Mesothelial cell of epicardium (in vitro differentiated cells): ENCODE measurements at places on chromosomes 3 and 15. TPM values are rescaled to one million over a fixed set of nuclear protein-coding genes. Genes with fewer than 3 reads are reported as not detected.

DNA sequence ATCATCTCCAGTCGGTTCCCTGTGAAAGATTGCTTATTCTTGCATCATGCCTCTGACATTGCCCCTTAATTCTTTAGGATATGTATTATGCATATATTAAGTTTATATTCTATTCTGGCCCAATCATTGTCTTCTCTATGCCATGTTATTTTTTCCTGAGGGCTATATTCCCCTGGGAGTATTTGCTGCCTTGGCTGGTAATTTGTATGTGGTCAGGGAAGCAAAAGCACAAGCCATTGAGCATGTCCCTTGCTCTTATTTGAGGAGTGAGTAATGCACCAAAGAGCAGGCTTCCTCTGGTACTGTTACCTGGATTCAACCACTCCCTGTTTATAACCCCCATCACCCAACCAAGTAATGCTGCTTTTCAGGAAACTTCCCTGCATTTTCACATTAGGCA, 36.3 kb downstream of the STAC start:
- no peak for DNase-seq
- H3K27ac ChIP-seq = no peak overlapping the region
- H3K4me3 ChIP-seq = no peak overlapping the region
- H3K27me3 ChIP-seq = no peaks in the 10 kb centered on the region
- H3K4me1 ChIP-seq = no peaks in the 10 kb centered on the region
- no peaks in the 10 kb centered on the region for H3K36me3 ChIP-seq

GRCh38 chr3:150168698-150169097, 198.0 kb upstream of the PFN2 start:
- no peak for DNase-seq
- peaks cover 8% of the 10 kb centered on the region for H3K4me1 ChIP-seq
- peaks cover 24% of the 10 kb centered on the region for H3K27me3 ChIP-seq
- no peaks in the 10 kb centered on the region for H3K36me3 ChIP-seq

GRCh38 chr3:183895296-183895695, 10.6 kb upstream of the PARL start:
- H3K4me3 ChIP-seq = no peak overlapping the region
- H3K27me3 ChIP-seq = peaks cover 9% of the 10 kb centered on the region
- no peak for DNase-seq
- no peaks in the 10 kb centered on the region for H3K36me3 ChIP-seq
- no peak overlapping the region for H3K27ac ChIP-seq

- no peaks in the 10 kb centered on the region for H3K36me3 ChIP-seq
- no peak for DNase-seq
- no peaks in the 10 kb centered on the region for H3K27me3 ChIP-seq
Observed at GRCh38 chr15:41560572-41560874, 1.5 kb downstream of the TYRO3 start.

GRCh38 chr15:39497759-39498565, 82.9 kb upstream of the THBS1 start:
- H3K4me3 ChIP-seq = no peak overlapping the region
- H3K27ac ChIP-seq = no peak overlapping the region
- H3K36me3 ChIP-seq = no peaks in the 10 kb centered on the region
- peaks cover 57% of the 10 kb centered on the region for H3K4me1 ChIP-seq
- DNase-seq = no peak

DNA sequence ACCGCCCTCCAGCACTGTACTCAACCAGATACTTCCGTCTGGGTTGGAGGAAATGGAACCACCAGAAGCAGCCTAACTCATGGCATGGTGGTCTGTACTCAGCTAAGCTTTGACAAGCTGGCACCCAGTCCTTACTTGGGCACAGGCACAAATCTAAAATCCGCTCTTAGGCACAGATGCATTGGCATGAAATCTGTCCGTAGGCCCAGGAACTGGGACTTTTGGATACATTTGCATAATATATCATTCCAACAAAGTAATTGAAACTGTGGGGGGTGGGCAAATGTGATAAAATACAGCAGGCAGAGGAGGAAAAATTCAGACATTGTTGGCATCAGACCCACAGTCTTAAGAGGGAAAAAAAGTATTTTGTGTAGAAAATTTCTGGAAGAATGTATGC, 75.4 kb downstream of the C3orf85 start:
- H3K27me3 ChIP-seq = no peaks in the 10 kb centered on the region
- H3K4me1 ChIP-seq = peaks cover 8% of the 10 kb centered on the region
- H3K4me3 ChIP-seq = no peak overlapping the region
- H3K36me3 ChIP-seq = no peaks in the 10 kb centered on the region
- DNase-seq = no peak

Gene DNAH12
- 0.29 to 0.60 TPM (median 0.43 TPM) in 3 replicates for total RNA-seq

GRCh38 chr3:55604402-55604801, 117.3 kb upstream of the WNT5A start:
- H3K27me3 ChIP-seq = peaks cover 55% of the 10 kb centered on the region
- no peak for DNase-seq
- H3K4me3 ChIP-seq = no peak overlapping the region
- H3K4me1 ChIP-seq = peaks cover 10% of the 10 kb centered on the region
- H3K27ac ChIP-seq = no peak overlapping the region

GRCh38 chr3:23776352-23776891, 29.3 kb upstream of the UBE2E1 start:
- peaks cover 1% of the 10 kb centered on the region for H3K27me3 ChIP-seq
- H3K36me3 ChIP-seq = no peaks in the 10 kb centered on the region
- no peaks in the 10 kb centered on the region for H3K4me1 ChIP-seq
- no peak overlapping the region for H3K4me3 ChIP-seq
- no peak for DNase-seq
